Stimulated activated CD8-positive, alpha-beta memory T cell treated with anti-CD3 and anti-CD28 coated beads, Interleukin-4, amount 100 ng/mL, for 48 hours (primary cell): ENCODE measurements at places on chromosomes 1 and 21.

GRCh38 chr1:71414179-71414578 lies 333.3 kb upstream of the ZRANB2 start:
- DNase-seq = no peak

GRCh38 chr1:216739793-216740192 lies 16.6 kb upstream of the ESRRG start:
- DNase-seq = no peak

DNA sequence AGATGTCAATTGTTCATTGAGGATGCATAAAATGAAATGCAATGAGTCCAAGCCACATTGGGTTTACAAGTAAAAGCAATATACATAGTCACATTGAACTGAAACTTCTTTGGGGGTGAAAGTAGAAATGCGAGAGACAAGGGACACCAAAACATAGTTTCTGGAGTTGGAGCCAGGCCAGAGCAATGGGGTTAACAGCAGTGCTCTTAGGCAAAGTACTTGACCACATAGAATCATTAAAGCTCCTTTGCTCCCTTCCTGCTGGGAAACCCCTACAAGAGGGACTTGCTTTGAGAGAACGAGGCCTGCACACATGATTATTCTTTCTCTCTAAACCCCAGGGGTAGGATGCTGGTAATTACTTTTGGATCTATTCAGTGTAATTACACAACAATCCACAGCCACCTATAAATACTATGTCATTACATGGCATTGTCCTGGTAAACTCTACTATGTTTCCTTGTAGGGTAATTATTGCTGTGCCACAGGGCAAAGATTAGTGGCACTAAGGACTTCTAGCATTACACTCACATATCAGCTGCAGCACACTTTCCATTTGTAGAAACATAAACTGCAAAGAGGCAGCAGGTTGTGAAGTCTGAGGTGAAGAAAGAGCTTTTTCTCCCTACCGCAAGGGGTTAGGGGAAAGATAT lies 421.6 kb upstream of the PBX1 start:
- no peak for DNase-seq

DNA sequence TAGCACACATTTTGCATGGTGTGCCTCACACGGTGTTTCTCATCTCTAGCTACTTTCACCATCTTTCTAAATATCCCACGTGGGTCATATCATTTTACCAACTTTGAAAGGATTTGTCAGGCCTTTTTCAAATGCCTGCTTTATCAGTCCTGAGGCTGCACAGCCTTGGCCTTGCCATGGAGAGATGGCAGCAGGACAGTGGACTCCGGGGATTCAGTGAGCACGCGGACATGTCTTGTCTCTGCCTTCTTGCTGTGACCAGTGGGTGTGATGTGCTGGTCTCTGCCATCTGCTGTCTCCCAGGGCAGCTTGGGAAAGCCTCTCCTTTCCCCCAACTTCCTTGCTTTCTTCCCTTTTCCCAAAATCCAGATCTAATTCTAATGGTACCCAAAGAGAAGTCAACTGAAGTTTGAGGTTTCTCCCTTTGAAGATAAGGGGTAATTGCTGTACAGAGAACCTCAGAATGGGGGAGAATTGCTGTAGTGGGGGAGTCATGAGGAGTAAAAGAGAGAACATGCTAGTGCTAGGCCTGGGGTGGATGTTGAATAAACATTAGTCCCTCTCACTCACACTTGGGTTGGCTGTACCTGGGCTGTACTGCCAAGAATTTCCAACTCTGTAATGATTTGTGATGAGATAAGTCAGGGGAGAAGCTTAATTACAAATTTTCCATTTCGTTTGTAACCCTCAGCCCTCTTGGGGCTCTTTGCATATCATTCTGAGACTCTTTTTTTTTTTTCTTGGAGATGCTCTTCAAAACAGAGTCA lies 99.5 kb downstream of the GALNT2 start:
- DNase-seq = peak; percentile 18

GRCh38 chr1:201013991-201014815 lies 9.3 kb downstream of the KIF21B start:
- no peak for DNase-seq

DNA sequence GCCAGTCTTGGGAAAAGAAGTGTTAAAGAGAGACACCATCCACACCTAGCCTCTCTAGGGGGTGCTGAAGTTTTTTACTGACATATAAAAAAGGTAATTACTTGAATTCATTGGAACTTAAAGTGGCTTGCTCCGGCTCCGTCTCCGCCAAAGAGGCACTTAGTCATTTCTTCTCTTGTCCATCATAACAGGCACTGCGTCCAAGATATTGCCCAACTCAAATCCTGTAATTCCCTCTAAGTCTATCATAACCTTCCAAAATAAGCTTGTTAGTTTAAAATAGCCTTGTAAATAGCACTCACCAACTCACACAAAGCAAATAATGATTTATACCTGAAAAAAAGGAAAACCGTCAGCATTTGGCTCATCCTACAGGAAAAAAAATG lies 160.5 kb downstream of the ZBTB18 start:
- no peak for DNase-seq

DNA sequence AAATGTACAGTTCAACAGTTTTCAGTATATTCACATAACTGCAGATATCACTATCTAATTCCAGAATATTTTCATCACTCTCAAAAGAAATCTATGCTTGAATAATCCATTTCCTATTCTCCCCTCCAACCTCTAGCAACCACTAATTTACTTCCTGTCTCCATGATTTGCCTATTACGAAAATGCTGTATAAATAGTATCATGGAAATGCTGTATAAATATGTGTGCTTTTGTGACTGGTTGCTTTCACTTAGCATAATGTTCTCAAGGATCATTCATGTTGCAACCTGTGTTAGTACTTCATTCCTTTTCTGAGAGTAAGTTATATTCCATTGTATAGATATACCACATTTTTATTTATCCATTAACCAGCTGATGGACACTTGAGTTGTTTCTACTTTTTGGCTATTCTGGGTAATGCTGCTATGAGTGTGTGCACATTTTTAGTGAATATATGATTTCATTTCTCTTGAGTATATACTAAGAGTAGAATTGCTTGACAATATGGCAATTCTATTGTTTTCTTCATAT lies 115.6 kb downstream of the TNFSF18 start:
- DNase-seq = no peak

- DNase-seq = no peak
Observed at GRCh38 chr1:162663589-162664106, 31.4 kb downstream of the DDR2 start.

DNA sequence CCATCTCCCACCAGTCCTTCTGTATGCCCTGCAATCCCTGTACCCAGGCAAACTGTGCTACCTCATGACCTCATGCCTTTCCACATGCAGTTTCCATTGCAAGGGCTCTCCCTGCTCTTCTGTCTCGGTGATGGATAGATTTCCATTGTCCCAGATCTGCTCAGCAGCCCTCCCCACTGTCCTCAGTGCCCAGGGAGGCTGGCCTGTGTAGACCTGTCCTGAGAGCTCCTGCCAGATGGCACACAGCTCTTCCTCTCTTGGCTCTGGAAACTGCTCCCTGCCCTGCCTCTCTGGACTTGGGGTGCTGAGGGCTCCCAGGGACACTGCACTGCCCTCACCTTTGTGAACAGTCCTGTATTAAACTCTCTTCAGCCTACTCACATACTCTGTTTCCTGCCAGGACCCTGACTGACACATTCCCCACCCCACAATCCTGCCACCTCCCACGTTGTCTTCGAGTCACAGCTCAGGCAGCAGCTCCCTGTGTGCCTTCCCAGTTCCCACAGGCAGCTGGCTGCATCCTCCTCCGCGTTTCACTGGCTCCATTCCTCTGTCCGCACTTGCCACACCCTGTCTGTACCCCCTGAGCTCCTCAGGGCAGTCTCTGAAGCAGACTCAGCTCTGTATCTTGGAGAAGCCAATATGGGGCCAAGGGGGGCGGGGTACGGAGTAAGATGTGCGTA lies 57.0 kb downstream of the SPATA46 start:
- DNase-seq = no peak

DNA sequence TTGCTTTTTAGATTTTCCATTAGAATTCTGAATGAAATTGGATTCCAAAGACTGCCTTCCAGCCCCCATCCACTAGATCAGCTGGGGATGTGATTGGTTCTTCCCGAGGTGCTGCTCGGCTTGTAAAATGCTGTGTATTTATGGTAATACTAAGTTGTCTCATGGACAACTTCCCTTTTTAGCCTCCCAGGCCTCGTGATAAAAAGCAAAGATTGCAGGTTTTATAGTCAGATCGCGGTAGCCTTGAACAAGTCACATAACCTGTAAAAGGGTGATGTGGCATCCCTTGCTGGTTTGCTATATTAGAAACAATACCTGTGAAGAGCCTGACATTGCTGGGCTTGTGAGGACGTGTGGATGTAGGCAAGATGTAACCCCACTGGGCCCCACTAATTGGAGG lies 10.4 kb downstream of the MUL1 start:
- DNase-seq = no peak

GRCh38 chr1:71154429-71154828 lies 73.6 kb upstream of the ZRANB2 start:
- DNase-seq = no peak

GRCh38 chr1:43253173-43253572 lies 16.6 kb upstream of the TMEM125 start:
- no peak for DNase-seq

DNA sequence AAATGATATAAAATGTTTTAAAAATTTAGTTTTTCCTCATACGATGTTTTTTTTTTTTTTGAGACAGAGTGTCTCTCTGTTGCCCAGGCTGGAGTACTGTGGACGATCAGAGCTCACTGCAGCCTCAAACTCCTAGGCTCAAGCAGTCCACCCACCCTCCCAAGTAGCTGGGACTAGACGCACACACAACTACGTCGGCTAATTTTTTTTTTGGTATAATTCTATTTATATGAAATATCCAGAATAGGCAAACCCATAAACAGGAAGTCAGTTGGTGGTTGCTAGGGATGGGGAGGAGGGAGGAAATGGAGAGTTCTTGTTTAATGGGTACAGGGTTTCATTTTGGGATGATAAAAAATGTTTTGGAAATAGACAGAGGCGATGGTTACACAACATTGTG lies 56.5 kb downstream of the WARS2 start:
- no peak for DNase-seq

DNA sequence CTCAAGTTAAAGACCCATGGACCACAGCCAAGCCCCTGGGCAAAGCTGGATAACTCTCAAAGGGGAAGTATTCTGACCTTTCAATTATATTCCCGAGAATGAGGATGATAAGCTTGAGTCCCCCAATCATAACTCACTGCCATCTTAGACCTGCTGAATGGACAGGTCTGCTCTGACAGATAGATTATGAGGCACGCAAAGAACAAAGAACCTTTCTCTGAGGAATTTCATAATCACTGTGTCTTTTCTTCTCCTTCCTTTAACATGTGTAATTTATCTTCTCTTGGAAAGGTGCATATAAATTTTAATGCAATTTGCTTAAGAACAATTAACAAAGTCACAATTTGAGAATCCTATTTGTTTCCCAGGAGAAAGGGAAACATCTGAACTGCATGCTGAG lies 22.0 kb downstream of the PIGM start:
- no peak for DNase-seq

- no peak for DNase-seq
Observed at GRCh38 chr1:53592985-53593757, 134.0 kb downstream of the DMRTB1 start.
